Activated CD4-positive, alpha-beta T cell treated with anti-CD3 and anti-CD28 coated beads, Interleukin-2, amount 50 U/mL, for 1 hour (primary cell): ENCODE measurements at places on chromosomes 7 and 10.

DNA sequence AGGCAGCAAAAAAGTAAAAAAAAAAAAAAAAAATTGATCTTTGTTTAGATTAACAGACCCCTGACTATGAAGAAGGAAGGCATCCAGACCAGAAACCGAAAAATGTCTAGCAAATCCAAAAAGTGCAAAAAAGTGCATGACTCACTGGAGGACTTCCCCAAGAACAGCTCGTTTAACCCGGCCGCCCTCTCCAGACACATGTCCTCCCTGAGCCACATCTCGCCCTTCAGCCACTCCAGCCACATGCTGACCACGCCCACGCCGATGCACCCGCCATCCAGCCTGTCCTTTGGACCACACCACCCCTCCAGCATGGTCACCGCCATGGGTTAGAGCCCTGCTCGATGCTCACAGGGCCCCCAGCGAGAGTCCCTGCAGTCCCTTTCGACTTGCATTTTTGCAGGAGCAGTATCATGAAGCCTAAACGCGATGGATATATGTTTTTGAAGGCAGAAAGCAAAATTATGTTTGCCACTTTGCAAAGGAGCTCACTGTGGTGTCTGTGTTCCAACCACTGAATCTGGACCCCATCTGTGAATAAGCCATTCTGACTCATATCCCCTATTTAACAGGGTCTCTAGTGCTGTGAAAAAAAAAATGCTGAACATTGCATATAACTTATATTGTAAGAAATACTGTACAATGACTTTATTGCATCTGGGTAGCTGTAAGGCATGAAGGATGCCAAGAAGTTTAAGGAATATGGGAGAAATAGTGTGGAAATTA is 19.4 kb downstream of the GATA3 start:
- DNase-seq, result no peak

DNA sequence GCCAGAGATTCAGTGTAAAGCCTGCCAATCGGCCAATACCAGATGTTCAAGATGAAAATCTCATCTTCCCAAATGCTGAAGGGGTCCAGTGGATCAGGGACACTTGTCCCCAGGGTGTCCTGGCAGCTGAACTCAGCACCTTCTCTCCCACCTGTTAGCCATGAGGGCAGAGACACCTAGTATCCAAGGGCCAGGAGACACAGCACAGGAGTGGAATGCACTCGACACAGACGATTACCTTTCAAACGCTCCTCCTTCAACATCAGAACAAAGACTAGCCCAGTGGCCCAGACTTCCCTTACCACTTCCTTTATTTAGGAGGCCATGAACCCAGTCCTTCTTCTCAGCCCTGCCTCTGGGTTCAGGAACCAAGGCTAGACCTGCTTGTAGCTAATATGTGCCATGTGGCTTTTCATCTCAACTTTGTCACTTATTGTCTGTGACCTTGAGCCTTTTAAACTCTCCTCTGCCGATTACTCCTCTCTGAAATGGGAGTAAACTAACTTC is 180.3 kb upstream of the PLXNA4 start:
- no peak for DNase-seq

DNA sequence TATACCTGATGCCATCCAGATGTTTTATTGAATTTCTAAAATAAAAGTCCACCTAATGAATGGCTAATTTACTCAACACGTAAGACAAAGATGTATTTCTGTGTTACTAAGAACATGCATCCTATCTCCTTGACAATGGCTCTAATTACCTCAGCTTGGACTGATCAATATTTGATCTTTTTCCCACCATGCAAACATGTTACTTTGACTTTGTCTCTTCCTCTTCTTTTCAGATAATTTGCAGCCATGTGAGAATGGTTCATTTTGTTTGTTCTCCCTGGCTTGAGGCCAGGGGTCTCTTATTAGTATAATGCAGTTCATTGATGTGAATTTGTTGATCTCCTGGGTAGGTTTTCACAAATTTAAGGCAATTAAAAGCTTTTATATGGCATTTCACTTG is 302.1 kb downstream of the ADK start:
- DNase-seq, result no peak

GRCh38 chr10:98655492-98655891 is 208.8 kb upstream of the HPS1 start:
- DNase-seq, result no peak

GRCh38 chr7:43758822-43759683 is 573 bp downstream of the BLVRA start:
- DNase-seq, result peak; percentile 34

DNA sequence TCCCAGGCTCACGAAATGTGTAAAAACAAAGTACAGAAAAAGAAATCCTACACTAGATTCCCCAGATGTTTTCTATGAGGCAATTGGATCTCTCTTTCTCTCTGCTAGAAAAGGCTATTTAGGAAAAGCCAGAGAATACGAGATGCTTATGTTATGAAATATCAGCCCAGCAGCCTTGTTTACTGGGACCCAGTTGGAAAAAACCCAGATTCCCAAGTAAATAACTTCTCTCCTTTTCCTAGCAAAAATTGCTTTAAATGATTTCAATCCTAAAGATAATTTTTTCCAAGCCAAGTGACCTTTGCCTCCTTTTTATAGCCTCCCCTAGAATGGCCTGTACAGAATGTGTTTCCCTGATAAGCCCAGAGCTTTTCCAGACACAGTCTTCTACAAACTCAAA is 199.3 kb downstream of the PLXNA4 start:
- DNase-seq, result no peak

- no peak for DNase-seq
These were observed 47.3 kb upstream of the VIPR2 start for GRCh38 chr7:159192013-159192412.

DNA sequence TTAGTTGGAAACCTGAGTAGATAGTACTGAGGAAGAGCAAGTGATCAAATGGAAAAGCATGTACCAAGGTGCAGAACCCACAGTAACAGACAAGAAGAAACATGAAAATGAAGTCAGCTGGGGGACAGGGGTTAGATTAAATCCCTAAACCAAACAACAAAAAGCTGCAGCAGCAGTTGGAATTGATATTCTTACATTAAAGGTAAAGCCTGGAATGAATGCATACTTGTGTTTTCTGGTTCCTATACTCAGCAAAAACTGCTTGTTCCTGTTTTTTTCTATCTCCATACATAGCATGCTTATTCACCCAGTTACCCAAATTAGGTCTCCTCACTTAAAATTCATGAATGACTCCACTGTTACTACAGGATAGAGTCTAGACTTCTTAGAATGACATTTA is 92.4 kb downstream of the TPST1 start:
- DNase-seq, result no peak

GRCh38 chr7:18210377-18210776 is 182.7 kb upstream of the PRPS1L1 start:
- no peak for DNase-seq

- DNase-seq, result no peak
These were observed 139.0 kb downstream of the LRRN3 start for GRCh38 chr7:111229916-111230315.

- DNase-seq, result no peak
These were observed 56.9 kb downstream of the XPNPEP1 start for GRCh38 chr10:109866168-109866994.

- DNase-seq, result no peak
These were observed 158.5 kb downstream of the CACNA2D1 start for GRCh38 chr7:82284936-82285519.

GRCh38 chr10:43390759-43391158 is 18.2 kb downstream of the HNRNPF start:
- DNase-seq, result peak; percentile 34

DNA sequence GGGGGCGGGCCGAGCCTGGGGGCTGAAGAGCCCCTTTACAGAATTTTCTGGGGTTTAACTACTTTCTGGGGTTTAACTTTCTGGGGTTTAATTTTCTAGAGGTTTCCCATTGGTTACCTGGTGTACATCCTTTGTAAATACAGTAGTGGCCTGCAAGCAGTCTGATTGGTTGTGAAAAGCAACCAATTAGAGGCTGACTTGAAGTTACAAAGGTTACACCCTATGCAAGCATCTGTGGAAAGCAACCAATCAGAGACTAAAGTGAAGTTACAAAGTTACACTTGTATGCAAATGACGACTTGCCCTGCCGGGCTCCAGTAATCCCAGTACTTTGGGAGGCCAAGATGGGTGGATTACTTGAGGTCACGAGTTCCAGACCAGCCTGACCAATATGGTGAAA is 27.4 kb downstream of the GTF2I start:
- no peak for DNase-seq

GRCh38 chr7:158805414-158805813 is 23.9 kb downstream of the ESYT2 start:
- DNase-seq, result no peak

GRCh38 chr7:142616121-142616643 is 133.1 kb upstream of the PRSS1 start:
- no peak for DNase-seq

- DNase-seq, result no peak
These were observed 991.5 kb downstream of the NRG3 start for GRCh38 chr10:82866424-82867020.

- DNase-seq, result no peak
These were observed 62.8 kb downstream of the INPP5A start for GRCh38 chr10:132600416-132600815.

- DNase-seq, result no peak
These were observed 251.2 kb upstream of the GRB10 start for GRCh38 chr7:51033727-51034520.

GRCh38 chr10:100141446-100142087 is 44.3 kb downstream of the ERLIN1 start:
- DNase-seq, result no peak

GRCh38 chr10:11242443-11243387 is 225.0 kb downstream of the CELF2 start:
- no peak for DNase-seq

DNA sequence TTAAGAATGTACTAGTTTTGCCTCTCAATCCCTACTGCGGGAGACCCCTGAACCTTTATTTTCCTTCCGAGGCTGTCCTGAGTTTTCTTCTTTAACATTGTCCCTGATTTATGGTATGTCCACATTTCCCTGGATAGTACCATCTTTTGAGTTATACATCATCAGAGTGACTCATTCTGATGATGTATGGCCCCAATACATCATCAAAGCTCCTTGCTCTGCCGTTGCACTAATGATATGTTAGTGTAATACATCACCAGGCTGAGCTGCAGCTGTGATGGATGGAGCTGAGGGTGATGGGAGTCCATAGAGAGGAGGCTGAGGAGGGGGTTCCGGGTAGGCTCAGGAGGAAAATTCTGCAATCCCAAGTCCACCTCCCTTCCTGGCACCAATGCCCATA is 986.5 kb downstream of the KCNMA1 start:
- no peak for DNase-seq

GRCh38 chr10:60646966-60647796 is 131.1 kb upstream of the CDK1 start:
- peak; percentile 17 for DNase-seq

DNA sequence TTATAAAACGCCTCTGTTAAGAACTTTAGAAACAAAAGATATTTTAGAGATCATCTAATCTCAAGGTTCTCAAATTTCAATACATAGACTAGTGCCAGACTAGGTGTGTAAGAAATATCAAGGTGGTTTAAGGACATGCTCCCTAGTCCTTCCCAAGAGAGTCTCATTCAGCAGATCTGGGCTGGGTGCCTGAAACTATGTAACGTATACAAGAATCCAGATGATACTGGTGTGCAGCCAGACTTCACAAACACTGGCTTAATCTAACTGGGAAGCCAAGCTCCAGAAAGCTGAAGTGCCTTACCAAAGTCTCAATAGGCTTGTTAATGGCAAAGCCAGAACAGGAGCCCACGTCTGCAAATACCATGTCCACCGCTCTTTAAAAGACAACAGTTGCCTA is 105.0 kb upstream of the AMPH start:
- DNase-seq, result no peak

DNA sequence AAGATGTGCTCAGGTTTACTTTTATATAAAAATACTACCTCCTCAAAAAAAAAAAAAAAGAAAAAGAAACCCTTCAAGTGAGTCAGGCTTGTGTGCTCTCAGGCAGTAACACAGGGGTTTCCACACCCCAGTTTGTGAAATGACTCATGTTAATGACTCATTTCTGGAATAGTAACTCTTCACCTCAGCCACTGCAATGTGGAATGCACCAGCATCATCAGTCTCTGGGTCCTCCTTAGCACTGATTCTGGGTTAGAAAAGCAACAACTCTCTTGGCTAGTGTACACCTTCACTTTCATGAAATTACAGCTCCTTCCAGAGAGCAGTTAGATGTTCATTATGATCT is 110.6 kb downstream of the EMX2 start:
- no peak for DNase-seq

DNA sequence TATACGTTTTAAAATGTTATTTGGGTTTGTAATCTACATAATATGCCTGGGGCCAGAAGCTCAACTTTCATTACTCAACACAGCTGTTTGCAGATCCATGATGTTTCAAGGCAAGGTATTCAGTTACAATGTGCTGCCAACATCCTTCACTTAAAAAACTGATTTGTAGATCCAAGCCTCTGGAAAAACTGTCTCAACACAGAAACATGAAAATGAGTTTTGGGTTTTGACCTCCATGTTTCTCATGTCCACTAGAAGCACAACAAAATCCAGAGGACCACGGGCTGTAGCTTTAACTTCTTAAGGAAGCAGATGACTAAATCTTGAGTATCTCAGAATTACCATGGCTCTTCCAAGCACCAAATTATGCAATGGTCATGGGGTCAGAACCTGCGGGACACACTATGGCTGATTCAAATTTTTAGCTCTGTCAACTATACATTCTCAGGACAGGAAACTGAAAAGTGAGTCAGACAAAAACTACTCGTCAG is 247.1 kb upstream of the GRB10 start:
- DNase-seq, result no peak
